Dermis microvascular lymphatic vessel endothelial cell (primary cell): ENCODE measurements at places on chromosomes 2 and 18.

DNA sequence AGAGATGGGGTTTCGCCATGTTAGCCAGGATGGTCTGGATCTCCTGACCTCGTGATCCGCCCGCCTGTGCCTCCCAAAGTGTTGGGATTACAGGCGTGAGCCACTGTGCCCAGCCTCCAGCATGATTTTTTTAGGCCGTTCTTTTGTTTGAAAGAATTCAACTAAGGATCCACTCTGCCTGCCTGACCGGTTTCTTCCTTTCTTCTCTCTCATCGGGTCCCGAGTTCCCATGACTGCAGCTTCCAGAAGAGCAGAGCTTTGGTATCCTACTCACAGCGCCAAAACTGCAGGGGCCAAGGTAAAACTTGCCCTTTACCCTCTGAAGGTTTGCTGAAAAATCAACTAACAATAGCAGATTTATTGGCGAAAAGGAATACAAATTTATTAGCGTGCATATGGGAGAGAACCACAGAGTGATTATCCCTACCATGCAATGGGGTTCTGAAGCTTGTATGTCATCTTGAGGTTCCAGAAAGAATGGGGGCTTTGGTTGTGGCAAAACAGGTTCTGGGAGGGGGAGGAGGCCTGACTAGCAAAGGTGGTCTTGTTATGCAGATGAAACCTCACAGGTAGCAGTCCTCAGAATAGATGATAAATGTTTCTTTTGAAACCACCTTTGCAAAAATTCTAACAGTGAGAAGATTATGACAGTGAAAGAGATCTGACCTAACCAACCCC, 87.0 kb upstream of the MSH6 start:
- no peak for DNase-seq

- DNase-seq, result no peak
Observed at GRCh38 chr18:73793386-73793785, 354.2 kb downstream of the FBXO15 start.

GRCh38 chr2:103132536-103133217, 370.8 kb downstream of the TMEM182 start:
- DNase-seq, result no peak

GRCh38 chr2:217902379-217903141, 100.2 kb downstream of the TNS1 start:
- DNase-seq, result peak; percentile 98

GRCh38 chr2:181607629-181608590, 49.0 kb downstream of the CERKL start:
- DNase-seq, result no peak

DNA sequence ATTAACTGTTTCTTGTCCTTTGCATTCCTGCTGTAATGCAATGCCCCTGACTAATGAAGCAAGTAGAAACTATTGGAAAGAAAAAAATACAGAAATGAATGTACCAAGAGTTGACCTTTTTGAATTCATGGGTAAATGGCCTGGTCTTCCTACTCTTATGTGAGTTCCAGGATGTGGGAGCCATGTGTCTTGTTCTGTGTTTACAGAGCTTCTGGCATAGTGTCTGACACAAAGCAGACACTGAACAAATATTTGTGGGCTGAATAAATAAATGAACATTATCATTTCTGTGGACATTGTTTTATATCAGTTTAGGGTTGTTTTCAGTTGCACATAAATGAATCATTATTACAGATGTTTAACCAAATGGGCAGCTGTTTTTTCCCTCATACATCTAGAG, 155.5 kb downstream of the CD8B2 start:
- no peak for DNase-seq

DNA sequence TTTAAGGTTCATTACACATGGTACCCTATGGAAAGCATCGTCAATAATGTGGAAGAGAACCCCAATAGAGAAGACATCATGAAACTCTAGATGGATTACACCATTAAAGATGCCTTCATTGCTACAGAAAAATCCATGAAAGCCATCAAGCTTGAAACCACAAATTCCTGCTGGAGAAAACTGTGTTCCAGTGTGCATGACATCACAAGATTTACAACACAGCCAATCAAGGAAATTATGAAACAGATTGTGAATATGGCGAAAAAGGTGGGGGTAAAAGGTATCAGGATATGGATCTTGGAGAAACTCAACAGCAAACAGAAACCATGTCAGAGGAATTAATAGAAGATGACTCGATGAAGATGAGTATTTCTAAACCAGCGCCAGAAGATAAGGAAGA, 200.0 kb downstream of the SLC4A10 start:
- no peak for DNase-seq

GRCh38 chr2:223674998-223675609, 72.9 kb upstream of the SCG2 start:
- peak; percentile 46 for DNase-seq

- DNase-seq, result no peak
Observed at GRCh38 chr2:23475473-23475872, 90.5 kb downstream of the KLHL29 start.

GRCh38 chr2:231717281-231718171, 9.2 kb downstream of the PTMA start:
- DNase-seq, result peak; percentile 19

- no peak for DNase-seq
Observed at GRCh38 chr18:58239879-58240278, 195.9 kb downstream of the NEDD4L start.

DNA sequence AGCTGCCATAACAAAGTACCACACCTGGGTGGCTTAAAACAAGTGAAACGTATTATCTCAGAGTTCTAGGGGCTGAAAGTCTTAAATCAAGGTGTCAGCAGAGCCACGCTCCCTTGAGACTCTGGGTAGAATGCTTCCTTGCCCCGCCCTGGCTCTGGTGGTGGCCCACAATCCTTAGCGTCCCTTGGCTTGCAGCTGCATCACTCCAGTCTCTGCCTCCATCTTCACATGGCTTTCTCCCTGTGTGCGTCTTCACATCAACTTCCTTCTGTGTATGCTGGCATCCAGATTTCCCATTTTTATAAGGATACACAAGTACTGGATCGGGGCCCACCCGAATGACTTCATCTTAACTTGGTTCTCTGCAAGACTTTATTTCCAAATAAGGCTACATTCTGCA, 62.5 kb downstream of the MRO start:
- no peak for DNase-seq

GRCh38 chr2:203500951-203501350, 34.1 kb downstream of the RAPH1 start:
- DNase-seq, result no peak

GRCh38 chr2:210660-211059, 53.2 kb downstream of the SH3YL1 start:
- no peak for DNase-seq

- no peak for DNase-seq
Observed at GRCh38 chr18:2655954-2656236, 369 bp downstream of the SMCHD1 start.

GRCh38 chr18:74513883-74514205, 17.7 kb downstream of the CNDP2 start:
- DNase-seq, result no peak

- DNase-seq, result peak; percentile 47
Observed at GRCh38 chr2:121748202-121748601, 7.2 kb upstream of the TSN start.

DNA sequence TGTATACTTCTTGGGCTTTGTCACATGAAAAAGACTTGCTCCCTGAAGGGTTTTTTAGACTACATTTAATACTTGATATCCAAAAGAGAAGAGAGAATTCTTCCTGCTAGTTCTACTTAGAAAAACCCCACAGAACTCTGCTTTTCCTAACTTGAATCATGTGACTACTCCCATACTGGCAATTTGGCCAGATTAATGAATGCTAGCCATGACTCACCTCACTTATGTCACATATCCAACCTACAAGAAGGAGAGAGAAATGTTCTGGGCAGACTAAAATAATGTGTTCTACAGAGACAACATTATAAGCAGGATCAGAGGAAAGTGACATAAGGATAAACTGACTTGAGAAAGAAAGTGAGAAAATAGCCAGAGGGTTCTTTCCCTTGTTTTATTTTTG, 249.3 kb upstream of the GULP1 start:
- no peak for DNase-seq

DNA sequence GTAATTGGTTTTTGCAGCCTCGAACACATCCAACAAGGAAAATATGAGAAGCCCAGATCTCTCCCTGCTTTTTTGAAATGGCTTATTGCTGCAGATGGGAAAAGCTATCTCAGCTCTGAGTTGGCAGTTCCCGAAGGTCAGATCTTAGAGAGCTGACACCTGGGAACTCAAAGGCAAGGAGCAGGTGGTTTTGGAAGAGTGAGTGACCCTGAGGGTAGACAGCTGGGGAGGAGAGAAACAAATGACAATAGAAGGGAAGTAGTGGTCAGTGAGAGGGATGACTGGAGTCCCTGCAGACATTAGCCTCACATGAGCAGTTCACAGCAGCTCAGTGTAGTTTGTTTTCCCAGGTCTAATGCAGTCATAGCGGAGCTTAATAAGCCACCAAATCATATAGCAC, 317.9 kb downstream of the STK39 start:
- DNase-seq, result no peak

DNA sequence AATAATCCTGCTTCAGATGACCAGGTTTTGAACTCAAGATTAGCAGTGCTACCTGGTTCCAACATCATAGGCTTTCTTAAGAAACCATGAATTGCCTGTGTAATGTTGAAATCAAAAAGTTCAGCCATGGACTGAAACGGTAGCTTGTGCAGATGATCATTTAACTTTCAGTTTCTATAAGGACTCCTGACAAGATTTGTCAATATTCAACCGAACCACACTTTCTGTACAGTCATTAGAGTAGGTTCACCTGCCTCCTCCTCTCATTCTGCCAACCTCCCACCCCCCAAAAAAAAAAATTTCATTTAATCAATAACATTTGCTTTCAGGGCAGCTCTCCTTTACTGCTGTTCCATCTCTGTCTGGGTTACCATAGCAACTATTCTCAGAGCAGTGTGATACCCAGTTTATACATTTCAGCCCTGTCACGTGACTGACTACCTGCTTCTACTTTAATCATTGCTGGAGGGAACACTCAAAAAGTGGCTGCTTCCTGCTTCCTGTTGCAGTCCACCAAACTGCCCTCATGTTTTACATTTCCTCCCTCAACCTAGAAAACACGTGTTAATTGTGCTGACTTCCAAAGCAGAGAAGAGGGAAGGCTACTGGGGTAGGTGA, 275.5 kb downstream of the SS18 start:
- no peak for DNase-seq

DNA sequence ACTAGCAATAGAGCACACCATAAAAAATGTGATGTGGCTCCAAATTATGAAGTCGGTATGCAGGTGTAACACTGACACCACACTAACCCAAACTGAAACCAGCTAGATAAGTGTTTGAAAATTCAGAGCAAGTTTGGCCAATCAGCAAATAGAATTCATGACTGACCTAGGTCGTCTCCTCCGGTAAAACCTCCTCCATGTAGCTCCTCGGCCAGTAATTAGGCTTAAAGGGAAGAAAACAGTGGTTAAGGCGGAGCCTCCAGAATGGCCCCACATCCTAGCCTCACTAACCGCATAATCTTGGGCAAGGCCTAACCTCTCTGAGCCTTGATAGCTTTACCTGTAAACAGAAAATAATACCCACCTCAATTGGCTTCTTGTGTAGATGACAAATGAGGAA, 30.1 kb downstream of the C1D start:
- DNase-seq, result no peak

GRCh38 chr2:85780316-85781012, 26.7 kb downstream of the ATOH8 start:
- no peak for DNase-seq

DNA sequence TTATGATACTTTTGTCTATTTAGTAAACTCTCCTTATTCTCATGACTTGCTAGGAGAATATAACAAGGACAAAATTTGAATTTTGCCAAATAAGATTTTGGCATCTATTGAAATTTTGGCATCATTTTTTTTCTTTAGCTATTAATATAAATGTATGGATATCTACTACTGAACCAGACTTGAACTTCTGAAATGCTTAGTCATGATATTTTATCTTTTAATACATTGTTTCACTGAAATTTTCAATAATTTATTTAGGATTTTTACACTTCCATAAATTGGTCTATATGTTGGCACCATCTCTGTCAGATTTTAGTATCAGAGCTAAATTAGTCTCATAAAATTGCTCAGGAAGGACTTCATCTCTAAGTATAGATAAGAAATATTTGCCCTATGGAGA, 149.8 kb downstream of the CYP26B1 start:
- no peak for DNase-seq

DNA sequence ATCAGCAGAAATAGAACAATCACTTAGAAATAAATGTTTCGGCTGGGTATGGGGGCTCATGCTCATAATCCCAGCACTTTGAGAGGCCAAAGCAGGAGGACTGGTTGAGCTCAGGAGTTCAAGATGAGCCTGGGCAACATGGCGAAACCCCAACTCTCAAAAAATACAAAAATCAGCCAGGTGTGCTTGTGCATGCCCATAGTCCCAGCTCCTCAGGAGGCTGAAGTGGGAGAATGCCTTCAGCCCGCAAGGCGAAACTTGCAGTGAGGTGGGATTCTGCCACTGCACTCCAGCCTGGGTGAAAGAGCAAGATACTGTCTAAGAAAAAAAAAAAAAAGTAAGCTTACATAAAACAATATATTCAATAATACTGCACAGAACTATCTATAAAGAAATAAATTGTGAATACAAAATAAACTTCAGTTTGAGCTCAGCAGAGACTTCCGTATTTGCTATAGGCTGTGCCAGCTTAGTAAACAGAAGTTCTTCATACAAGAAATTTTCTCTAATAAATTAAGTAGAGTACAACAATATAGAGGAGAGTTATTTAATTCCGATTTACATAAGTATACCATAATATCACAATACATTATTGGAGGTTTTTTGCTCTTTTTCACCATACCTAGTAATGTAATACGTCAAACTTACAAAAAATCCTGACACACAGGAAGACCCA, 43.6 kb downstream of the SRBD1 start:
- DNase-seq, result no peak

GRCh38 chr2:56084111-56084901, 99.5 kb upstream of the CCDC85A start:
- no peak for DNase-seq

- no peak for DNase-seq
Observed at GRCh38 chr2:46984040-46984439, 68.4 kb upstream of the MCFD2 start.

DNA sequence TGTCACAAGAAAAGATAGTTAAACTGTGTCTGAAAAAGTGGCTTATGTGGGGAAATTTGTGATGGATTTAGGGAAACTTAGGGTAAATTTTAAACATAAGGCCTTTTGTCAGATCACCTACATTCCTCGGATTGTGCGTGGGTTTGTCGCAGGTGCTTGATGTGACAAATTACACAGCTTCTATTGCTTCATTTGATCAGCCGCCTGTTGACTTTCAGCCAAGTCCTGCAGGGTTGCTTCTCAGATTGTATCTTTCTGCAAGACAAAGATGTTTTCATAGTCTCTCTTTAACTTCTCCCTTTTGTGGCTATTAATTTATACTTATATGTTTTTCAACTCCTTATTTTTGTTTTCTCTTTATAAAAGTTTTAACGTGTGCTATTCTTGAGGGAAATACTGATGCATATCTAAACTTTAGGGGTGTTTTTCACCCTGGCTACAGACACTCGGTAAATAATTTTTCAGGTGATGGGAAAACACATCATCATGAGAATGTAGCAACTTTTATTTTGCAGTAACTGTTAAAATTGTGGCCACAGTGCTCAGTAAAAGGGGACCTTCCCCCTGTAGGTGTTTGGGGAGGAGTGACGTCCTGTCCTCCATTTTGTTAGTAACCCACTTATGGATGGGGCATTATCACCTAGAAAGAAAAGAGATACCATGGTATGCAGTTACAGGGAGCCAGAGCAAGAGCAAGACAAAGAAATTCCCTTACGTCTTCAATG, 31.4 kb downstream of the GALM start:
- no peak for DNase-seq

- DNase-seq, result no peak
Observed at GRCh38 chr2:43278564-43279220, 52.3 kb upstream of the ZFP36L2 start.

- peak; percentile 86 for DNase-seq
Observed at GRCh38 chr18:48023334-48024008, 93.0 kb upstream of the SMAD2 start.
